ENCODE measurements at places on chromosomes 4 and X. TPM values are rescaled to one million over a fixed set of nuclear protein-coding genes. Genes with fewer than 3 reads are reported as not detected.
A peak's percentile ranks its signal among the peaks of the same experiment; 100 is the strongest.

DNA sequence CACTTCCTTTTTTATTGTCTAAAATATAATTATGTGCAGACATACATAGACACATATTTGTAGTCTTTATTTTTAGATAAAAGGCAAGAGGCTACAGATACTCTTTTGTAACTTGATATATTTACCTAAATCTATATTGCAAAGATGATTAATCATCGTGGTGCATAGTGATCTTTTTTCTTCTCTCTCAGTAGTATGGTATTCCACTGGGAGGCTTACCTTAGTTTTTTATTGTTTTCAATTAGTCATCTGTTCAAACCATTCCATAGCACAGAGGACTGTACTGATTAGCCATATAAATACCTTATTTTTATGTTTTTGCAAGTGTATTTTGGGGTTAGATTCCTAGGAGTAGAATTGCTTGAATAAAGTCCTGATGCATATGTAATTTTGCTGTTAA is 619.7 kb downstream of the GRXCR1 start:
- no peaks in the 10 kb centered on the region for H3K36me3 ChIP-seq
- H3K27me3 ChIP-seq = no peaks in the 10 kb centered on the region
- H3K27ac ChIP-seq = no peak overlapping the region
- H3K4me1 ChIP-seq = no peaks in the 10 kb centered on the region

The SOD3 gene
- not detected for total RNA-seq

DNA sequence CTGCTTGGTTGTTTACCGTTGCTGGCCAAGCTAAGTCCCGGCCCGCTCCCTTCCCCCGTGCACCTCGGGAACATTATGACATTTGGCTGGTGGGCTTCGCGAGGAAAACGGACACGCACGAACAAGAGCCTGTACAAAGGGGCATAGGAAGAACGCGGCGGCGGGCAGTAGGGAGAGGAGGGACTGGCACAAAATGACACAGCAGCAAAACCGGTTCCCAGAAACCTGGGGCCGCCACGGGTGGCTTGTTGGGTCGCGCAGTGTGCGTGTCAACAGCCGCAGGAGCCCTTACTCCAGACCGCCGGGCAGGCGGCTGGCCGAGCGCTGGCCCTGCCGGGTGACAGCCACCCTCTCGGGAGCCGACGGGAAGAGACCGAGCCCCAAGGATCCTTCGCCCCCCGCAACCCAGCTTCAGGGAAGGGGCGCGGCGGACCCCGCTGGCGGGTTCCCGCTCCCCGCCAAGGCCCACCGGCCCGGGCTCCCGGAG is 1.6 kb upstream of the LIN54 start:
- peaks cover 5% of the 10 kb centered on the region for H3K36me3 ChIP-seq
- H3K27ac ChIP-seq = peak overlapping the region; percentile 93
- H3K27me3 ChIP-seq = no peaks in the 10 kb centered on the region
- peak overlapping the region; percentile 95 for H3K4me3 ChIP-seq
- peaks cover 44% of the 10 kb centered on the region for H3K4me1 ChIP-seq
- DNase-seq = no peak

GRCh38 chrX:23752740-23753415 is 9.8 kb upstream of the ACOT9 start:
- H3K27me3 ChIP-seq = no peaks in the 10 kb centered on the region
- no peaks in the 10 kb centered on the region for H3K36me3 ChIP-seq
- H3K27ac ChIP-seq = no peak overlapping the region
- no peak overlapping the region for H3K4me3 ChIP-seq

The SLC6A8 gene
- total RNA-seq = 0.81 TPM

DNA sequence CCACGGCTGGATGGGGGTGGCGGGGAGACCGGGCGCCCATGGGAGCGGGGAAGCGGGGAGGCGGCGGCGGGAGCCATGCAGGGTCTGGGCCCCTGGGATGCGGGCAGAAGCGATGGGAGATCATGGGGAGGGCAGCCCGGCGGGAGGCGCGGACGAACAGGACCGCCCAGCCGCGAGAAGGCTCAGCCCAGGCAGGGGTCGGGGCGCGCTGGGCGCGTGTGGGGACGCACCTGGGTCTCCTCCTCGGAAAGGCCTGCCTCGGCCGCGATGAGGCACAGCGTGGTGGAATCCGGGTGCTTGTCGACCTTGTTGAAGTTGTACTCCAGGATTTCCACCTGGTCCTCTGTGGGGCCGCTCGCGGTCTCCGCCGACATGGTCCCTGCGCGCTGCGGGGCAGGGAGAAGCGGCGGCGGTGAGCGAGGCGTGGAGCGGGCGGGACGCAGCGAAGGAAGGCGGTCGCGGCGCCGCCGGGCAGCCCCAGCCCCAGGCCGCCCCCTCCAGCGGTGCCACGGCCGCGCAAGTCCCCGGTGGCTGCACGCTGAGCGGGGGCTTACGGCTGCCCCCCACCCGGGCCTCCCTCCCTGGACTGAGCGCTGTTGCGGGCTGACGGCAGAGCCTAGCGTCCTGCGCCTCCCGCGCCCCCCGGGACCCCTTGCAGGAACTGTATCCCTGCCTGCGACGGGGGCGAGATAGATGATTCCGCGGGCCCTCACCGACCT is 25.3 kb downstream of the HOPX start:
- no peaks in the 10 kb centered on the region for H3K36me3 ChIP-seq
- peak overlapping the region; percentile 46 for H3K27ac ChIP-seq
- peaks cover 2% of the 10 kb centered on the region for H3K27me3 ChIP-seq
- peaks cover 59% of the 10 kb centered on the region for H3K4me1 ChIP-seq

DNA sequence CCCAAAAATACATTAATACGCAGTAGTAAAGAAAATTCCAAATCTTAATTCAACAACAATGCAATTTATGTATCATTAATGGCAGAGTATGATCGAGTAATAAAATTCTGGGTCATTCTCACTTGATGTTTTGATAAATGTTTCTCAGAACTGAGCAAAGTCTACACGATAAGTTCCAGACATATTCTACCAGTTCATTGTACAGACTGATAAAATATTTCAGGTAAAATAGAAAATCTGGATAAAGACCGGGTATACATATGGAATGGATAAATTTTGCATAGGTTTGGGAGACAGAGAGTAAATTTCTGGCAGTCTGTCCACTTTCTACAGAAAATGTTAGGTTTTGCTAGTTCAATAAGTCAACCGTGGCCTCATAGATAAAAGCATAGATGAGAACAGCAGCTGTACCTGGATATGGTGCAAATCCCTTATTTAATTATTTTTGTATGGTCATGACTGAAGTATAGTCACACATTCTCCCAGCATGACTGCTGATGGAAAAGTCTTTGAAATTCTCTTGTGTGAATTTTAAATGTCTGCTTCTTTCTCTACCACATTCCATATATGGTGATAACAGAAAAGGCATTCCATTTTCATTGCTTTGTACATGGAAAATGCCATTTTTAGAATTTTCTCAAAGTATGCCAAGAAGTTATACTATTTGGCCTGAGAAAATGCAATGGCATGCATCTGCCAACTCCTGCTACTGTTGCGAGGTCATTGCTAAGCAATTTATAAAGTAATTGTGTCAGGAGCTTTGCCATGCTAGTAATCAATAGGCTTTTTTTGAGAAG is 301.9 kb upstream of the ARSJ start:
- no peak for DNase-seq
- no peak overlapping the region for H3K27ac ChIP-seq
- peaks cover 8% of the 10 kb centered on the region for H3K27me3 ChIP-seq
- H3K4me3 ChIP-seq = no peak overlapping the region
- no peaks in the 10 kb centered on the region for H3K36me3 ChIP-seq

All from activated B cell treated with CpG ODN at 0.5 μM for 24 hours (primary cell).